ENCODE measurements at places on chromosomes 4 and X.

- no peak for DNase-seq
Observed at GRCh38 chrX:16416588-16416987, 233.4 kb upstream of the S100G start.

- no peak for DNase-seq
Observed at GRCh38 chr4:62193761-62194160, 993.6 kb downstream of the ADGRL3 start.

DNA sequence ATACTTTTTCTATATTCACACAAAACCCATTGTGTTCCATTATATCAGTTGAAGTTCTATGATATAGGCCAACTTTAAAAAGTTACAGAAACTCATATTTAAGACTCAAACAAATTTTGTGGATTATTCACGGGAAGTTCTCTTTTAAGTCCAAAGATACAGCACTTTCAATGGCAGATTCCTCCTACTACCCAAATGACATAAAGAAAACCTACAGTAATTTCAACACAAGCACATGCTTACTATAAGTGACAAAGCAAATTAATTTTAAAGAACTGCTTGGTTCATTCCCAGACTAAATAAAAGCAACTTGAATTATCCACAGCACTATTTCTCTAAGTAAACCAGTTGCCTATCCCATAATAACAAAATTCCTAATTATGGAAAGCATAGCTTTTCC is 4.1 kb downstream of the PPA2 start:
- DNase-seq, result no peak

DNA sequence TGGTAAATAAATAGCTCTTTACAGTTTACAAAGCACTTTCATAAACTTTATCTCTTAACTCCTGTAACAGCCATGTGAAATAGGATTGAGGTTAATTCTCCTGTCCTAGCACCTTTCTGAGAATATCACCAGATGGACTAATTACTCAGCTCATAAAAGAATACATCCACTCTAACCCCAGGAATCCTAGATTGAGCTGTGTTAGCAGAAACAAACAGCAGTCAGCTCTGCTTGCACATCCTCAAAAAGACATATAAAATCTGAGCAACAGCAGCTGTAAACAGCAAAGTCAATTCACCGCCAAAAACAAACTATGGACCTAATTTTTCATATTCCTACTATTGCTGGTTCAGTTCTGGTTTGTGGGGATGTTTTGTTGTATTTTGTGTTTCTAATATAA is 182.8 kb downstream of the QDPR start:
- no peak for DNase-seq
